ENCODE measurements at places on chromosomes 5 and 9.

DNA sequence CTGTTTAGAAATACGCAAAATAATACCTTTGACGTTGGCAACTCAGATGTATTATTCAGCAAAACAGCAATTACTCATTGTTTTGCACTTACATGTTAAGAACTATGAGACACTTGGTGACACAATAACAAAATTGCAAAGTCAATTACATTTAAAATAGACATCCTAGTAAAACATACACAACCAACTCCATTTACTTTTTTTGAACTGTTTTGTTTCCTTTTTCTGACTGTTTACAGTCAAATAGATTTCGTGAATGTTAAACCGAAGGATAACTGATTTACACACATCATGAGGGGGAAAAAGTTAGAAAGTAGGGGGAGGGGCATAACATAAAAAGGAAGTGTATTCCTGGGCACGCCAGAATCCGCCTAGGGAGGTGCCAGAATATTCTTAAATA lies 220.1 kb downstream of the MEF2C start:
- no peaks in the 10 kb centered on the region for H3K36me3 ChIP-seq
- DNase-seq, result no peak
- H3K27ac ChIP-seq, result no peak overlapping the region
- H3K27me3 ChIP-seq, result peaks cover 86% of the 10 kb centered on the region
- H3K4me3 ChIP-seq, result no peak overlapping the region

- H3K36me3 ChIP-seq, result no peaks in the 10 kb centered on the region
- peaks cover 2% of the 10 kb centered on the region for H3K4me1 ChIP-seq
- H3K27ac ChIP-seq, result no peak overlapping the region
- H3K4me3 ChIP-seq, result no peak overlapping the region
- DNase-seq, result no peak
Observed at GRCh38 chr9:114775121-114775520, 30.7 kb downstream of the TNFSF15 start.

GRCh38 chr5:133751421-133751820 lies 139.1 kb upstream of the FSTL4 start:
- no peak overlapping the region for H3K4me3 ChIP-seq
- peaks cover 63% of the 10 kb centered on the region for H3K27me3 ChIP-seq
- H3K27ac ChIP-seq, result no peak overlapping the region
- H3K4me1 ChIP-seq, result no peaks in the 10 kb centered on the region
- DNase-seq, result no peak
- no peaks in the 10 kb centered on the region for H3K36me3 ChIP-seq

DNA sequence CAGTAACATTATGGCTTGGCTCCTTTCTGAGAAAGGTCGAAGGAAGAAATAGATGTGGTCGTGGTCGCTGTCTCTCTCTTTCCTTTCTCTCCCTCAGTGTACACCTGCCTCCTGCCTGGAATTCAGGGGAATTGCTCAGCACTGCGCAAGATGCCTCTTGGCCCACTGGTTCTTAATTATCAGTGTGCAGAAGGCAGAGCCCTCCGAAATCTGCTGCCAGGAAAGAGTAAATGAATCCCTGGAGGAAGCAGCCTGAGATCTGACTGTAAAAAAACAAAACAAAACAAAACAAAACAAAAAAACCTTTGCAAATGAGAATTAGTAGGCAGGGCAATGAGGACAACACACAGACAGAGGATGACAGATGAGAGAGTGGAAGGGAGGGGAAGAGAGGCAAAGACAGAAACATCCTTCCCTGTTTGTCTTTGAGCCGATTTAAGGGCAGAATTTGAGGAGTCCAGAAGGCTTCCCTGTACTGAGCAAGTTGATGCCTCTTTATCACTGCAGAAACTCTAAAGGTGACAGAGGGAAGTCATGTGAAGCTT lies 113.8 kb upstream of the PUM3 start:
- no peaks in the 10 kb centered on the region for H3K36me3 ChIP-seq
- H3K4me3 ChIP-seq, result no peak overlapping the region
- H3K27ac ChIP-seq, result no peak overlapping the region
- H3K27me3 ChIP-seq, result peaks cover 10% of the 10 kb centered on the region
- DNase-seq, result no peak
- H3K4me1 ChIP-seq, result no peaks in the 10 kb centered on the region

GRCh38 chr5:2278825-2279456 lies 396.2 kb upstream of the IRX4 start:
- no peaks in the 10 kb centered on the region for H3K36me3 ChIP-seq
- H3K27ac ChIP-seq, result no peak overlapping the region
- no peak overlapping the region for H3K4me3 ChIP-seq
- H3K4me1 ChIP-seq, result no peaks in the 10 kb centered on the region

DNA sequence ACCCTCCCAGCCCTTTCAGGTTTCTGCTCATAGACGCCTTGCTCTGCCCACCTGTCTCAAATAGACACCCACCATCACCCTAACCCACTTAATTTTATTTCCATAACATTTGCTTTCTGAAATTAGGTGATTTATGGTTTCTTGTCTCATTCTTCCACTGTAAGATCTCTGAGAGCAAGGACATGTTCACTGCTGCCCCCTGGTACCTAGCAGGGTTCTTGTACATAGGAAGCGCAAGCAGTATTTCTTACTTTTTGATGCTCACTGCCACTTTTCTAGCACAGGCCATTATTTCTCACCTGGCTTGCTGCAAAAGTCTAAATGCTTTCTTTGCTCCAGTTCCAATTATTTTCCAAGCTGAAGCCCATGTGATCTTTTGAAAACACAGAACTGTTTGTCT lies 16.8 kb downstream of the C9orf57 start:
- no peak overlapping the region for H3K4me3 ChIP-seq
- H3K27ac ChIP-seq, result no peak overlapping the region
- H3K27me3 ChIP-seq, result peaks cover 15% of the 10 kb centered on the region
- no peaks in the 10 kb centered on the region for H3K4me1 ChIP-seq

DNA sequence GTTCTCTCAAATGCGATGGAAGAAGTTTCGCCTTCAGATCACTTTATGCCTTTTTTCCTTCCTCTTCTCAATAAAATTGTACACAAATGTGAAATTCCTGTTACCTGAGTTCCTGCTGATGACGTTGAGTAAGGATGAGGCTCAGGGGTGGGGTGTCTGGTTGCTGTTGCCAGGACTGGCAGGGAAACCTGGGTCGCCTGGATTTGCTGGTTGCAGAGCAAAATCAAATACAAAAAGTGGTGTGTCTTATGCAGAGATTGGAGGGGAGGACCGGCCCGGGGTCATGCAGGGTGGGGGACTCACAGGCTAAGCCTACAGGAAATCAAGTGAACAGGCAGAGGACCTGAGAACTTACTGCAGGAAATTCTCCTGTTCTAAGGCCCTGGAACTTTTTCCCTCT lies 39.2 kb downstream of the ANXA2R start:
- H3K4me1 ChIP-seq, result peaks cover 6% of the 10 kb centered on the region
- H3K27ac ChIP-seq, result no peak overlapping the region
- no peaks in the 10 kb centered on the region for H3K27me3 ChIP-seq
- H3K4me3 ChIP-seq, result no peak overlapping the region
- DNase-seq, result no peak

GRCh38 chr5:1299511-1299850 lies 4.6 kb upstream of the TERT start:
- no peak overlapping the region for H3K4me3 ChIP-seq
- H3K27ac ChIP-seq, result no peak overlapping the region
- no peaks in the 10 kb centered on the region for H3K36me3 ChIP-seq
- H3K27me3 ChIP-seq, result peaks cover 53% of the 10 kb centered on the region

GRCh38 chr9:98142182-98142907 lies 23.3 kb upstream of the TRIM14 start:
- no peak overlapping the region for H3K27ac ChIP-seq
- no peaks in the 10 kb centered on the region for H3K36me3 ChIP-seq
- DNase-seq, result no peak
- peaks cover 2% of the 10 kb centered on the region for H3K27me3 ChIP-seq

DNA sequence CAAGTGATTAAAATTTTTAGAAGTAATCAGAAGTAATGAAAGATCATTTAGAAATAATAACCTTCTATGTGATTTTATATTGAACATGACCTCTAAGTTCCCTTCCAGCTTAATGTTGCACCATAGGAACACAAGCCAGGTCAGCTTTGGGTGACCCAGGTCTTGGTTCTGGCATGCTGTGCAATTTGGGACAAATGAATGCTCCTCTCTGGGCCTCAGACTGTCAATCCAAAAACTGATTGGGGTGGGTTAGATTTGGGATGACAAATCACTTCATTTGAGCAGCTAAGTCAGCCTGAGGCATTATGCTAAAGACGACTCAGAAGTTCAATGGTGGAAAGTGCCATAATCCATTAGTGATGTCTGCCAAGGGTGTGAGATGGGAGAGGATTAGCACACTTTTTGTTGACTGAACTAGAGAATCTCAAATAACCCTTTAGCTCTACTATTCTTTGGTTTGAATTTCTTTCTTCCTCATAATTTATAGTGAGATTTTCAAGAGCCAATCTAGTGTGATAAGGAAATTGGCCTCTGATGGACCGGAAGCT lies 60.7 kb upstream of the BOD1 start:
- H3K27me3 ChIP-seq, result peaks cover 28% of the 10 kb centered on the region
- no peak for DNase-seq
- no peaks in the 10 kb centered on the region for H3K4me1 ChIP-seq
- H3K4me3 ChIP-seq, result no peak overlapping the region
- H3K27ac ChIP-seq, result no peak overlapping the region

DNA sequence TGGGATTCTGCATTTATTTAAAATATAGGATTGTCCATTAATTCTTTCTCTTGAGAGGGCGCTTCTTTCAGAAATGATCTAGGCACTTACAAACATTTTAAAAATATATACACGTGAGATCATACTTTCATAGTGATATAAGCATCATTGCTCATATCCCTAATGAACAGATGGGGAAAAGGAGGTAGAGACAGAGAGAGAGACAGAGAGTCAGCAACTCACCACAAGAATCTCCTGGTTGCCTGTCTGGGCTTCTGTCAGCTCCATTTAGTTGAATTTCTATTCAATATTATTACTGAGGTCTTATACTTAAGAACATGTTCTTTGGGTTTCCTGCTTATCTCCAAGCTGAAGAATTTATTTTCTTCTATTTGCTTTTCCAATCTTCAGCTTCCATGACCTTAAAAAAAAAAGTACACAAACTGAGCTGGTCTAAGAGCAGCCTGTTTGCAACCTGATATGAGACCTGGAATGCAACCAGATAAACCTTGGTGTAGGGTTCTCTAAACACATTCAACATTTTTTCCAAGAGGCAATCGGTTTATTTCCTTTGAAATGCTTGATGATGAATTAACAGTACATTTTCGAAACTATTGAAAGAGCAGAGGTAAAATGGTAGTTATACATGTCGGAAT lies 51.6 kb upstream of the LIFR start:
- no peak overlapping the region for H3K4me3 ChIP-seq
- H3K36me3 ChIP-seq, result no peaks in the 10 kb centered on the region
- DNase-seq, result peak; percentile 48
- no peaks in the 10 kb centered on the region for H3K27me3 ChIP-seq

DNA sequence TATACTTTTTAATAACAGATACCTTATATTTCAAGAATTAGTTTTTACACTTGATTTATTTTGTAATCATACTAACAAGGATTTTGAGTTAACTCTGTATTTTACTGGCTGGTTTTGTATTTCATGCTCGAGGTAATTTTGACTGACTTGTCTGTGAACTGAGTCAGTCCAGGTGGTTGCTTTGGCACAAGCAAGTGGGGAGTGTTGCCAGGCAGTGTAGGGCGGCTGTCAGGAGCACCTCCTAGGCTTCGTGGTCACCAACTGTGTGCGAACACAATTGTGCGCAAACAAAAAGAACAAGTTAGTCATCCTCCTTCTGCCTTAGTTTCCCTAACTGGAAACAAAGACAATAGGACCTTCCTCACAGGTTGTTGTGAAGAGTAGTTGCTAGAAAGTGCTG lies 286.3 kb downstream of the ADGRV1 start:
- no peaks in the 10 kb centered on the region for H3K4me1 ChIP-seq
- no peak for DNase-seq
- no peak overlapping the region for H3K4me3 ChIP-seq

Data from mesenchymal stem cell (in vitro differentiated cells and primary cell).